Stimulated activated CD8-positive, alpha-beta memory T cell treated with anti-CD3 and anti-CD28 coated beads, Interleukin-7, amount 100 ng/mL, for 1 hour (primary cell): ENCODE measurements at places on chromosomes 3 and 15.
A peak's percentile ranks its signal among the peaks of the same experiment; 100 is the strongest.

GRCh38 chr15:31448635-31448979, 122.0 kb downstream of the KLF13 start:
- no peak for DNase-seq

GRCh38 chr3:46065294-46065705, 38.0 kb upstream of the XCR1 start:
- DNase-seq, result peak; percentile 50

GRCh38 chr3:188052169-188053035, 101.6 kb upstream of the LPP start:
- DNase-seq, result no peak

- no peak for DNase-seq
These were observed 217.3 kb downstream of the SHQ1 start for GRCh38 chr3:72630969-72631344.

- no peak for DNase-seq
These were observed 42.1 kb downstream of the GOLGA6A start for GRCh38 chr15:74040109-74040850.

GRCh38 chr3:100523050-100523760, 30.8 kb downstream of the TMEM45A start:
- DNase-seq, result no peak

DNA sequence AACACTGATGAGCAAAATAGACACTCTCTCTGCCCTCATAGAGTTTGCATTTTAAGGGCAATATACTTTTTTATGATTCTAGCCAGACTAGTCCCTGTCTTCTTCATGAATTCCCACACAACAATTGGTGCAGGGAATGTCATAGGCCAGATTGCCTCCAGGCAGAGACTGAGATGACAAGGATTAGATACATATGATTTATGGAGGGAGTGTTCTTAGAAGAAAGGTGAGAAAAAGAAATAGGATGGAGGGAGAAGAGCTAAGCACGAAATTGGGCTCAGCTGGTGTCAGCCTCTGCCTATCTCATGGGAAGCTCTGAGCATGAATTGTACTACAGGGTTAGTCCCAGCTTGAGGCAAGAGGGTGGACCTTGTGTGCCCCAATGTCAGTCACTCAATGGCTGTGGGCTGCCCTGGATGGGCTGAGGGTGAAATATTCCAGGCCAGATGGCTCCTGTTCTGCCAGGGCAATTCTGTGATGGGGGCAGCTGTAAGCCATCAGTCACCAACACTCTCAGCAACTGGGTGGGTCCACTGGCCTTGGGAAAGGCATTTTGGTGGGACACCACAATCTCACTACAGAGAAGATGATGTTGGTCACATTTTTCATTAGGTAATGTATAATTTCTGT, 31.1 kb downstream of the EIF1B start:
- no peak for DNase-seq

DNA sequence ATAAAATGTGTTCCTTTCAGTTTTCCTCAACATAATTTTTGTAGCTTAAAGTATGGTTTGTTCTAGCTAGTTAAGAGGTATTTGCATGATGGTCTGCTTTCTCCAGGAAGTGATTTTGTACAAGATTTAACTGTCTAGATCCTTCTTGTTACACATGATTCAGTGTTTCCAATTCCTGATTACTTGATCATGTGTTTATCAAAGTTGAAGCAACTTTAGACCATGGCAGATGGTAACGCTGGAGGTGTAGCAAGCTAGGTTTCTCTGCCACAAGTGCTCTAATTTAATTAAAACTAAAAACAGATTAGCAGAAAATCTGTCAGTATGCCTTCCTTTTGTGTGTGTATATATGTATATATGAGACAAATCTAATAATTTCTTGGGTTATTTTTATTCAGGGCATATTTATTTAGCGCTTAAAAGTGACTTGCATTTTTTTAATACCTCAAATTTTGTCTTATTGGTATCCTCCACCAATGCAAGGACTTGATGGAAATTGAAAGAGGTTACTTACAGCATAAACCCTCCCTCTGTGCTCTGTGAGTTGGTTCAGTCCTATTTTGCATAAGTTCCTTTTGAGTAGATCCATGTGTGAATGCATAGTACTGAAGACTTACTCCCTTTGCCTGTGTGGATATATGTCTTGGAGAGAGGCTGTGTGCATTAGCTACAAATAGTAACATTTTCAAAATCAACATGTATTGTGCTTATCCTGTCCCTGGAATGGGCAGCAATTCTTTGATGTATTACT, 157.3 kb upstream of the CGNL1 start:
- no peak for DNase-seq

DNA sequence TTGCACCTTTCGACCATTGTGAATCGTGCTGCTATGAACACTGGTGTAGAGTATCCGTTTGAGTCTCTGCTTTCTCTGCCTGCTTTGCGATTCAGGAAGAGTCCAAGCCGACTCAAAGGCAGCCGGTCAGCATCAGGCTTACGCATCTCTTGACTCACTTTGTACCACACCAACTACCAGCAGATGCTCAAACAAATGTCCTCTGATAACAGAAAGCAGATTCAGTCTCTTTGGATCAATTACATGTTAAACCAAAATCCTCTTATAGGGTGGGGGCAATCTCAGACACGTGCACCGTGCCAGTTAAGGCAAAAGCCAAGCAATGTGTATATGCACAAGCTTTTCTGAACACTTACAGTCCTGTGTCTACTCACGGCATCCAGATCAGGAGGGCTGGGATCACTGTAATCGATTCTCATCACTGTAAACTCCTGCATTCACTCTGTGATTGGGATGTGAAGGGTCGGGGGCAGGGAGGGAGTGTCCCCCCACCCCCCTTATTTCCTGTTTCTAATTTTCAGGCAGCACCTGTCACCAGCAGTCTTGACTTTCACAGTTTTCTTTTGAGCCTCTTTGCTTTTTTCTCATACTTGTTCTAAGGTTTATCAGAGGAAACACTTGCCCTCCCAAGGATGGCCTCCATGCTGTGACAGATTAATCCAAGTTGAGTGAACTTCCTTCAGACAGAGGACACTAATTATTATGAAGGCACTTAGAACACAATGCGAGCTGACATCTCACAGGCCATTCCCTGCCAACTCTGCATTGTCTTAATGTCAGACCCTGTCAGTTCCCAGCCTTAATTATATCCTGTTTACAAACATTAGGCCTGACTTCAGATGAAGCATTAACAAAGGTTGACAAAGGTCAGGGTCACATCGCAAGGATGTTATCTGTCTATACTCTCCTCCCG, 153.5 kb downstream of the MECOM start:
- DNase-seq, result no peak

GRCh38 chr3:127458696-127459604, 131.6 kb downstream of the TPRA1 start:
- DNase-seq, result no peak

GRCh38 chr3:129412542-129413198, 15.8 kb downstream of the EFCAB12 start:
- no peak for DNase-seq

DNA sequence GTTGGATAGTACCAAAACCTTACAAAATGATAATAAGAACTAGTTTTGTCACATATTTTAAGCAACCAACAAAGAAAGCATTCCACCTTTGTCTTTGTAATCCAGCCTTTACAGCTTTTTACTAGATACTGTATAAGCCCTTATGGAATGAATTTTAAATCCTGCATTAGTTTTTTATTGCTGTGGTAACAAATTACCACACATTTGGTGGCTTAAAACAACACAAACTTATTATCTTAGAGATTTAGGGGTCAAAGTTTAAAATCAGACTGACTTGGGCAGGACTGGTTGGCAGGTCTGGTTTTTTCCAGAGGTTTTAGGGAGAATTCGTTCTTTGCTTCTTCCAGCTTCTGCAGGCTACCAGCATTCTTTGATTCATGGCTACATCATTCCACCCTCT, 108.5 kb upstream of the NLGN1 start:
- DNase-seq, result no peak

DNA sequence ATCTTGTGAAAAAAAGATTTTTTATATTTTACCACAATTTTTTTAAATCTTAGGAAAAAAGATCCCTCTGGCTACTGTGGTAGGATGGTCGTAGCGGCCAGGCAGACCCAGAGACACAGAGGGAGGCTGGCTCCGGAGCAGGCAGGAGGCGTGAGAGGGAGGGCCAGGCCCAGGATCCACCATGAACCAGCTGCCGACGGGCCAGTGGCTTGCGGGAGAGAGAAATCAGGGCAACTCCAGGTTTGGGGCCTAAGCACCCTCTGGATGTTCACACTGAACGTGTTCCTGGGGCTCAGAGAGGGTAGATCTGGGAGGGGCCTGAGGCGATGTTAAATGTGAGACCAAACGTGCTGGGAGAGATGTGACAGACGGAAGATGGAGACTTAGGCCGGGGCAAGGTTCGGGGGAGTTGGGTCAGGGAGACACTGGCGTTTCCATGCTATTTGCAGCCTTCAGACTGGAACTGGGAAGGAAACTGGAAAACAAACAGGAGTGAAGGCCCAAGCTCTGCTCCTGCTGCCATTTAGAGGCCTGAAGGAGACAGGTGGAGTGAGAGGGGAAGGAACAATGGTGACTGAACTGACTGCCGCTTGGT, 1.6 kb upstream of the VILL start:
- DNase-seq, result no peak

DNA sequence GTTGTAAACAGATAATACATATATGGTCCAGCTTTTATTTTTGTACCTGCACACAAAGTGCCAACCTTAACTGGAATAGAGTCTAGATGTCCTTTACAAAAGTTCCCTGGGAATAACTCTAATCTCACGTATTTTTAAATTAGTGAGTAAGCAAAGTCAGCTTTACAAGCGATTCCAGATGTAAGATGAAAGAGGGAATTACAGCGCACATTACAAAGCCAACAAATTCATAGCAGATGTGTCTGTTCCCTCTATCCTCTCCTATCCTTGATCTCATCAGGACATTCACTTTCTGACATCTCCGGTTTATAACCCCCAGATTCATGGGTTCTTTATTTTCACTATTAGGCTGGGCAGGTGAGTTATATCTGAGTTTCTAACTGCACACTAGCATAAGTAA, 406.8 kb upstream of the ZNF385D start:
- DNase-seq, result no peak

GRCh38 chr3:188309437-188310269, 155.7 kb downstream of the LPP start:
- DNase-seq, result no peak

- no peak for DNase-seq
These were observed 474.2 kb upstream of the ZNF385D start for GRCh38 chr3:22225161-22225560.

- no peak for DNase-seq
These were observed 57.0 kb downstream of the KLF15 start for GRCh38 chr3:126300001-126300760.

DNA sequence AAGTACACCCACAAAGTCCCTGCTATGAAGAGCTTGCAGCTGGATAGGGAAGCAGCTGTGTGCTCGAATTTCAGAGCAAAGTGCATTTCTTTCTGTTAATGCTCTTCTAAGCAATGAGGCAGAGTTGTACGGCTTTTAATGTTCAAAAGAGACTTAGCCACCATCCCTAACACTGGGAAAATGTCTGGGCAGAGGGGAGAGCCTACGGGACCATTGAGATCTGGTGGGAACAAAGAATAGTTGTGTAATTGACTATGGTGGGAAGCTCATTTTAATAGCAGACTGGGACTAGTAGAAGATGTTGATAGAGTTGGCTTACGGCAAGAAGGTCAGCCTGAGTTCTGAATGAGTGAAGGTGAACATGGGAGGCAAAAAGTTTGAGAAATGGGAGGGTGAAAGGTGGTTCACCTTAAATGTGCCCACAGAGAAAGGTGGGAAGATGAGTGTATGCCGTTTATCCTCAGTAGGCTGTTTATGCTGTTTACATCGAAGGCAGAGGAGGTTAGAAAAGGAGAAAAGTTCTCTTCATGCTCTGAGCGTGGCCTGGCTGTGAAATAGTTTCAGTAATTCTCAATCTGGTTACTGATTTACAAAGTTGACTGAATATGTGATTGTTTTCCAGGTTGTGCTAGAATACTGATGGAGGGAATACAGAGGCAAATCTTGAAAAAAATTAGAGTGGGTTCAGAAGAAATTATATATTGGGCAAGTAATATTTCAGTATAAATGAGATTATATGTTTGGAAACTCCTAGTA, 22.9 kb upstream of the UTS2B start:
- DNase-seq, result no peak

DNA sequence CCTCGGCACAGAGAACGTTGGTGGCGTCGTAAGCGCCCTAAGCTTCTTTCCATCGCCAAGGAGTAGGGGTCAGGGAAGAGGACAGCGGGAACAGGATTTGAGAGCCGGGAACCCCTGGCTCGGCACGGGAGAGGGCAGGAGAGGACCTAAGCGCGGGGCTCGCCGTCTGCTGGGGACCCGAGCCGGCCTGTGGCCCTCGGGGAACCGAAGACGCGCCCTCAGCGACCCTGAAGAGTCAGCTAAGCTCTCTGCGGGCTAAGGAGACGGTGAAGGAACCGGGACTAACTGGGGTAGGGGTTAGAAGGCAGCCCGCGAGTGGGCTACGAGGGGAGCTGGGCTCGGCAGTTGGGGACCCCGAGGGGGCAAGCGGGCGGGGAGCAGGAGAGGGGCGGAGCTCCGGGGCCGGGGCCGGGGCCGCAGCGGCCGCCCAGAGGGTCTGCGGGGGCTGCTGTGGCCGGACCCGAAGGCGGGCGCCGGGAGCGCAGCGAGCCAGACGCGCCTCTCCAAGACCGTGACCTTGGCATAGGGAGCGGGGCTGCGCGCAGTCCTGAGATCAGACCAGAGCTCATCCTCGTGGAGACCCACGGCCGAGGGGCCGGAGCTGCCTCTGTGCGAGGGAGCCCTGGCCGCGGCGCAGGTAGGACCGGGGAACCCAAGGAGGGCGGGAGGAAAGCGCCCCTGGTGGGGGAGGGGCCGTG, 574 bp downstream of the CASR start:
- no peak for DNase-seq

- no peak for DNase-seq
These were observed 45.2 kb downstream of the RARB start for GRCh38 chr3:25473246-25473645.

DNA sequence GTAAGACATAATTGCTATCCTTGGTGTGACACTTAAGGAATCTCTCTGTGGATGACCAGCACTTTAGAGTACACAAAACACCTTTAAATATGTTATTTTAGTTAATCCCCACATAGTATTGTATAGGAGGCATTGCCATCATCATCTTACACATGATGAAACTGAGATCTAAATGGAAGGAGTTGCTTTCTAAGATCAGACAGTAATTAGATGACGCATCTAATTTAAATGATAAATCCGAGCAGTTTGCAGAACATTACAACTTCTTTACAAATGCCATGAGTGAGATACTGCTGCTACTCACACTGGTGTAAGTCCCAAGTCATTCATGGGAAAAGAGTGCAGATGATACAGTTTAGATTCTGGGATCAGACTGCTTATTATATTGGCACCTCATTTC, 431.9 kb downstream of the MFSD1 start:
- no peak for DNase-seq
